ENCODE measurements at places on chromosomes 12 and 14. TPM values are rescaled to one million over a fixed set of nuclear protein-coding genes. Genes with fewer than 3 reads are reported as not detected.

The ISCA2 gene
- total RNA-seq = 41.6 TPM

The PLEKHD1 gene
- total RNA-seq = 0.07 TPM

The STAC3 gene
- not detected for total RNA-seq

The CD163L1 gene
- total RNA-seq = 1.7 TPM

The IFNG-AS1 gene
- not detected for total RNA-seq

The CLEC9A gene
- total RNA-seq = not detected

The CCDC197 gene
- not detected for total RNA-seq

The RGS6 gene
- not detected for total RNA-seq

The SLCO1A2 gene
- total RNA-seq = not detected

GRCh38 chr14:79044894-79045624 lies 874.9 kb downstream of the NRXN3 start:
- peak; percentile 88 for DNase-seq

- DNase-seq = no peak
Measured at GRCh38 chr14:95541346-95541745, 6.5 kb downstream of the GLRX5 start.

DNA sequence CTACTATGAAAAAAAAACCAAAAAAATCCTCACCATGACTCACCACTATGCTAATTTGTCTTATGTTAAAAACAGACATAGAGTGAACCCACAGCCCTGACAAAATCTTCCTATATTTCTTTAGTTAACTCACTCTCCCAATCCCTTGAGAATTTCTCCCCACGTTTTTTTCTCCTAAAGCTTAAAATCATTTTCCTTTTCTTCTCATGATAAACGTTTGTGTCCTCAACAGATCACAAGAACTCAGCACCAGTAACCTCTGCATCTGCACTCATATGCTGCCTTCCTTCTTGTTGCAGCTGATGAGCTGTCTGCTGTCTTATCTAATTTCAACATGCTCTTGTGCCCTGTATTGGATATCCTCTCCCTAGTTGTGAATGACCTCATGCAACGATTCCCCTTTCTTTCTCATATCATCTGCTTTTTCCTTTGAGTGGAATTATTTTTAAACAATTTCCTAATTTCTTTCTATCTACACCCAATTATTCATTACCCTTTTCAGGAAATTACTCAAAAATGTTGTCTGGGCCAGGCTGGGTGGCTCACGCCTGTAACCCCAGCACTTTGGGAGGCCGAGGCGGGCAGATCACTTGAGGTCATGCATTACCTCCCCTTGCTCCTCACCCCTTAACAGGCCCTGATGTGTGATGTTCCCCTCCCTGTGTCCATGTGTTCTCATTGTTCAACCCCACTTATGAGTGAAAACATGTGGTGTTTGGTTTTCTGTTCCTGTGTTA lies 427.5 kb upstream of the MGAT4C start:
- DNase-seq = no peak

DNA sequence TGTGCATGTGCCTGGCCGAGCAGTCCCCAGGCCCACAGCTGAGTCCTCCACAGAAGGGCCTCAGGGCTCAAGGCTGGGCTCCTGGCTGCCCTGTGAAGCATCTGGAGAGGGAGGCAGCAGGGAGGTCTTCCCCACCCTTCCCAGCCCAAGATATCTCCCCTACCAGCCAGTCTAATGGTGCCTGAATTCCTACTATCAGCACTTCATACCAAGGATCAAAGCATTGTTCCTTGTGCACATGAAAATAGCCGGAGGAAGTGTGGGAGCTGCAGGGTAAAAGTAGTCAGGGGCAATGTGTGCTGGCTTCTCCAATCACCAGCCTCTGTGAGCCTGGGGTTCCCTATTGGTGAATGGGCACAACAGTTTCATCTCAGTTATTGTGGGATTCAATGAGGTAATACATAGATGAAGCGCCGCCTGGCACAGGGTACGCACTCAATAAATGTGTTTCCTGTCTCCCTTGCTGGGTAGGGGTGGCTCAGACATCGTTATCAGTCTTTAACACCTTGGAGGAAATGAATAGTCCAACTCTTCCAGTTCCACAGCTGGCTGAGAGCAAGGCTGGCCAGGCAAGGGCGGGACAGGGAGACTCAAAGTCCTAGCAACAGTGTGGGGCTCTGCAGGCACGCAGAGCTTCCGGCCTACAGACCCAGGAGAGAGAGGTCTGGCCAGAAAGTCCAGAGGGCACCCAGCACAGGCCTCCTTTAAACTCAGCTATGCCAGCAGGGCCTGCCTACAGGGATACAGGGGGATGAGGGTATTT lies 39.1 kb upstream of the PNMA1 start:
- DNase-seq = no peak

GRCh38 chr12:92571844-92572543 lies 130.8 kb upstream of the PLEKHG7 start:
- DNase-seq = no peak

- peak; percentile 27 for DNase-seq
Measured at GRCh38 chr12:104381731-104382480, 74.8 kb upstream of the CHST11 start.

DNA sequence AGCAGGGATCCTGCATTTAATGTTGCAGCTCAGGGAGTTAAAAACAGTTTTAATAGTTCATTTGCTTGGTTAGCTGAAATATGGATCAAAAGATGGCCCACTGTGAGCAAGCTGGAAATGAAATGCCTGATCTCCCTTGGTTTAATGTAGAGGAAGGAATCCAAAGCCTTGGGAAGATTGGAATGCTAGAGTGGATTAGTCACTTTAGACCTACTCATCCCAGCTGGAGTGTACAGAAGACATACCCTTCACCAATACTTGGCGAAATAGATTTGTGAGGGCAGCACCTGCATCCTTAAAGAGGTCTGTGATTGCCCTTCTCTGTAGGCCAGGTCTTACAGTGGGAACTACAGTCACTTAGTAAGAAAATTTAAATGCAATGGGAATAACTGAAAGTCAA lies 58.0 kb upstream of the KRAS start:
- no peak for DNase-seq

DNA sequence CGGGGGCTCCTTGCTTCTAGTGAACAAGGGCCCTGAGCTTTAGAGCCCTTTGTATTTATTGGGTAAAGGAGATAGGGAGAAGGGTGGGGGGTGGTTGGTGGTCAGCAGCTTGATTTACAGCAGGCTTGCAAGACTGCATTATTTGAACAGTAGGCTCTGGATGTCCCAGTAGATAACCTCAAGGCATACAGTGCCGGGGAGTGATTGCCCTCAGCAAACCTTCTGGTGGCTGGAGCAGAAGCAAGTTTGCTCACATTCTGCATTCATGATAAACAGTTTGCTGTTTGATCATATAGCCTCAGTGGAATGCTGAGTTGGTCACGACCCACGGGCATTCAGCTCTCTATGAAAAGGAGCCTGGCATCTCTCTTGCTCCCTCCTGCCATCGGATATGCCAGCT lies 16.5 kb upstream of the MAPKAPK5 start:
- no peak for DNase-seq

DNA sequence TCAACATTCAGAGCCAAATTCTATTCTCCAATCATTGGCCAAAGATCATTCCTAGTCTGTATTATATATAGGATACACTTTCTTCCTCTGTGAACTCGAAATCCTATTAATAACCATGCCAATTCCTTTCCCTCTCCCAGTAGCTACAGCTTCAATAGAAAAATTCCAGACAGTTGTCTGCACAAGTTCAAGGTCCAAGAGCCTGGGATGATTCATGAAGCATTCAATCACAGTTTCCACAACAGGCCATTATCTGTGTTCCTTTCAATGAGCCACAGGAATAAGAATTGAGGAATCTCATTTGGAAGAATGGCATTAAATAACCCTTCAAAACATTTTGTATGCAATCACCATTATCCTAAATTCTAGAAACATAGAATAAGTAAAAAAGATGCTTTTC lies 437.4 kb downstream of the RMST start:
- DNase-seq = peak; percentile 32

DNA sequence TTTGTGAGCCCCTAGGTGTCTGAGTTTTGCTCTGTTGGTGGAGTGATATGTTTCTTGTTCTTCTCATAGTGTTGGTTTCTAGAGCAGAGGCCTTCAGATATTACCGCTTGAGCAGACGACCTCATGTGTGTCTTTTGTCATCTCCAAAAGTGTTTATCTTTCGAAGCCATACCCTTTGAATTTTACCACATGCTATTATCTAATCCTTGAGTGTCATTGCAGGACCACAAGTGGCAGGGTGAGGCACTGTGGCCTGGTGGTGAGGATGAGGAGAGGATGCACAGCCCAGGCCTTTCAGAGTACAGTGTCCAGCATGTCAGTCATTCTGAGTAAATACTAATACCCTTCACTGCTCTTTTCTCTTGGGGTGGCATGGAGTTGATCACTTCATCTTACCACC lies 57.2 kb upstream of the CISTR start:
- DNase-seq = no peak

- peak; percentile 70 for DNase-seq
Measured at GRCh38 chr12:112096667-112097066, 11.9 kb downstream of the NAA25 start.

GRCh38 chr12:80698847-80699542 lies 8.4 kb upstream of the MYF6 start:
- no peak for DNase-seq

DNA sequence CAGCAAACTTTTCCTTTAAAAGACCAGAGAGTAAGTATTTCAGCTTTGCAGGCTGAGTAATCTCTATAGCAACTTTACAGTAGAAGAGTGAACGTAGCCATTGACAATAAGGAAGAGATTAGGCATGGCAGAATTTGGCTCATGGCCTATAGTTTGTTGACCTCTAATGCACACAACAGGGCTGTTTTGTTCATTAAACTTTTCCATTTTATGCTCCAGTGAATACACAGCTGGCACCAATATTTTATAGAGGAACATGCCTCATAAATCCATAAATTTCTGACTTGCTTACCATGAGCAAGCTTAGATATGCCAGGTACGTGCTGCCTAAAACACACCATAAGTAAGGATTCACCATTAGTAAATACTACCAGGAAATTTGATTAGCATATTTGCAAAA lies 609.0 kb upstream of the STXBP6 start:
- no peak for DNase-seq
